ENCODE measurements at places on chromosomes 2 and 18. TPM values are rescaled to one million over a fixed set of nuclear protein-coding genes. Genes with fewer than 3 reads are reported as not detected.

HMSD gene
- 11.4 TPM for total RNA-seq

C2orf15 gene
- 0.92 TPM for total RNA-seq

CASP8 gene
- 55.5 TPM for total RNA-seq

GRCh38 chr2:2840681-2841300, 509.7 kb upstream of the MYT1L start:
- H3K4me3 ChIP-seq, result no peak overlapping the region
- no peaks in the 10 kb centered on the region for H3K36me3 ChIP-seq
- H3K27ac ChIP-seq, result no peak overlapping the region
- H3K4me1 ChIP-seq, result no peaks in the 10 kb centered on the region
- DNase-seq, result no peak

GRCh38 chr18:6921571-6921970, 192.1 kb downstream of the ARHGAP28 start:
- no peak overlapping the region for H3K27ac ChIP-seq
- H3K36me3 ChIP-seq, result no peaks in the 10 kb centered on the region
- no peak overlapping the region for H3K4me3 ChIP-seq
- H3K27me3 ChIP-seq, result no peaks in the 10 kb centered on the region
- no peaks in the 10 kb centered on the region for H3K4me1 ChIP-seq

DNA sequence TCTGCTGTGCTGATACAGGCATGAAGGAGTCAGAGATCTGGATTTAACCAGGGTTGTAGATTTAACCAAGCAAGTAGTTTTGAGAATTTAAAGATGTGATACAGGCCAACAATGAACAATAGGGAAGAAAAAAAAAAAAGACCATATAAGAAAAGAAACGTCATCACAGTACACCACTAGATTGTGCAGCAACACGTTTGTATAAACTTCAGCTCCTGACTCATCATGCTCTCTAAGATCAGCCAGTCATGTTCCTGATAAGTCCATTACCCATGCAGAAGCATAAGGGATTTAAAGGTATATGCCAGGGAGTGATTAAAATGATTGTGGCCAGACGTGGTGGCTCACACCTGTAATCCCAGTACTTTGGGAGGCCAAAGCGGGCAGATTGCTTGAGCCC, 22.3 kb upstream of the ERICH2 start:
- no peak for DNase-seq
- H3K4me1 ChIP-seq, result no peaks in the 10 kb centered on the region
- H3K27ac ChIP-seq, result no peak overlapping the region
- peaks cover 3% of the 10 kb centered on the region for H3K27me3 ChIP-seq

- no peaks in the 10 kb centered on the region for H3K4me1 ChIP-seq
- no peaks in the 10 kb centered on the region for H3K27me3 ChIP-seq
- no peak overlapping the region for H3K27ac ChIP-seq
- no peak for DNase-seq
- H3K36me3 ChIP-seq, result no peaks in the 10 kb centered on the region
- H3K4me3 ChIP-seq, result no peak overlapping the region
Observed at GRCh38 chr18:78936251-78937005, 43.2 kb upstream of the SALL3 start.

- no peaks in the 10 kb centered on the region for H3K4me1 ChIP-seq
- no peaks in the 10 kb centered on the region for H3K27me3 ChIP-seq
- no peak for DNase-seq
- no peak overlapping the region for H3K4me3 ChIP-seq
- H3K36me3 ChIP-seq, result no peaks in the 10 kb centered on the region
- H3K27ac ChIP-seq, result no peak overlapping the region
Observed at GRCh38 chr2:50777954-50778353, 254.0 kb downstream of the NRXN1 start.

- H3K27me3 ChIP-seq, result no peaks in the 10 kb centered on the region
- peaks cover 32% of the 10 kb centered on the region for H3K4me1 ChIP-seq
- DNase-seq, result peak; percentile 64
- H3K4me3 ChIP-seq, result no peak overlapping the region
Observed at GRCh38 chr2:144320491-144320890, 199.4 kb downstream of the ZEB2 start.

- H3K27ac ChIP-seq, result no peak overlapping the region
- H3K4me3 ChIP-seq, result no peak overlapping the region
- DNase-seq, result no peak
- H3K36me3 ChIP-seq, result no peaks in the 10 kb centered on the region
- H3K27me3 ChIP-seq, result no peaks in the 10 kb centered on the region
Observed at GRCh38 chr2:170505631-170506275, 209.4 kb upstream of the SP5 start.

GRCh38 chr2:67218056-67218455, 179.1 kb upstream of the ETAA1 start:
- H3K36me3 ChIP-seq, result no peaks in the 10 kb centered on the region
- H3K27me3 ChIP-seq, result no peaks in the 10 kb centered on the region
- H3K4me3 ChIP-seq, result no peak overlapping the region
- no peak overlapping the region for H3K27ac ChIP-seq
- no peak for DNase-seq

GRCh38 chr2:173150087-173150486, 74.4 kb downstream of the MAP3K20 start:
- H3K27ac ChIP-seq, result no peak overlapping the region
- no peak overlapping the region for H3K4me3 ChIP-seq
- H3K36me3 ChIP-seq, result no peaks in the 10 kb centered on the region
- no peaks in the 10 kb centered on the region for H3K4me1 ChIP-seq
- no peaks in the 10 kb centered on the region for H3K27me3 ChIP-seq

GRCh38 chr2:13006426-13006825, 289.7 kb downstream of the TRIB2 start:
- no peak for DNase-seq
- no peaks in the 10 kb centered on the region for H3K27me3 ChIP-seq
- no peaks in the 10 kb centered on the region for H3K4me1 ChIP-seq
- no peak overlapping the region for H3K27ac ChIP-seq
- no peak overlapping the region for H3K4me3 ChIP-seq

DNA sequence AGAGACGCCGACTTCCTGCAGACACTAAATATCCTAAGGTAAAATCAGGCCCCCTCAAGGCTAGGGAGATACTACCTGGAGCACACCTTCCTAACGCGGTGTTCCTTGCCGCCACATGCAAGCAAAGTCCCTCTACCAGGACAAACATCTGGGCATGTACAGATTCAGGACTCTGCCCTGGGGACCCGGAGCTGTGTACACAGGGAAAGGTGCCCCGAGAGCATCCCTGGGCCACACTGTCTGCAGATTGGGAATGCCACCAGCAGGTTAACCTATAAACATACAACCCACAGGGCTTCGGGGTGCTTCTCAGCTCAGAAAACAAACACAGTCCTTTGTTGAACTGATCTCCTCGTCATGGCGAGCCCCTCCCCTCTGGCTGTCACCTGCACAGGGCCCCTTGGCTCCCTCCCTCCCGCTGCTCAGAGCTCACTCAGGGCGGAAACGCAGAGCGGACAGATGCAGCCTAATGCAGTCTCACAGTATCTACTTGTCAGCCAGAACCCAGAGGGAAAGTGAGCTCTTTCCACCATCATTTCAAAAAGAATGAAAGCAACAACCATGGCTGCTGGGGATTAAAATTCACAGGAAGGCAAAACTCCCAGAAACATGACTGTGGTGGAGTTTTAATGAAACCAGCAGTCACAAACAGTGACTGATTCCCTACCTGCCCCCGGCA, 218.8 kb downstream of the HDAC4 start:
- H3K27me3 ChIP-seq, result no peaks in the 10 kb centered on the region
- H3K36me3 ChIP-seq, result peaks cover 9% of the 10 kb centered on the region
- no peak for DNase-seq
- H3K27ac ChIP-seq, result no peak overlapping the region

DNA sequence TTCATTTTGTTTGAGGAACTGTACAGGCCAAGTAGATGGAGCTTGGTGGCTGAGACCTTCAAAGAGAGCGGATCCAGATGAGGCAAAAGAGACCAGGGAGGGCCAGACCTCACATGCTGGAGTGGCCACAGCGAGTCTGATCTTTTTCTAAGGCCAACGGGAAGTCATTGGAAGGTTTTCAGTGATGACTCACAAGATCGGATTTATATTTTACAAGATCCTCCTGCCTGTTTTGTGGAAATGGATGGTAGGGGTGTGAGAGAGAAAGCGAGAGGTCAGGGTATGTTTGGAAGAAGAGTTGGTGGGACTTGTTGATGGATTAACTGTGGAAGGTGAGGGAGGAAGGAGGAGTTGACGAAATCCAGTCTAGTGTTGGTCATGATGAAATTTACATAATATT, 44.6 kb upstream of the TUBA3D start:
- peaks cover 8% of the 10 kb centered on the region for H3K27me3 ChIP-seq
- H3K4me3 ChIP-seq, result no peak overlapping the region
- DNase-seq, result no peak
- no peaks in the 10 kb centered on the region for H3K36me3 ChIP-seq
- no peak overlapping the region for H3K27ac ChIP-seq

Measured in CD8-positive, alpha-beta memory T cell (primary cell).